ENCODE measurements at places on chromosomes 11 and 22.
A peak's percentile ranks its signal among the peaks of the same experiment; 100 is the strongest.

DNA sequence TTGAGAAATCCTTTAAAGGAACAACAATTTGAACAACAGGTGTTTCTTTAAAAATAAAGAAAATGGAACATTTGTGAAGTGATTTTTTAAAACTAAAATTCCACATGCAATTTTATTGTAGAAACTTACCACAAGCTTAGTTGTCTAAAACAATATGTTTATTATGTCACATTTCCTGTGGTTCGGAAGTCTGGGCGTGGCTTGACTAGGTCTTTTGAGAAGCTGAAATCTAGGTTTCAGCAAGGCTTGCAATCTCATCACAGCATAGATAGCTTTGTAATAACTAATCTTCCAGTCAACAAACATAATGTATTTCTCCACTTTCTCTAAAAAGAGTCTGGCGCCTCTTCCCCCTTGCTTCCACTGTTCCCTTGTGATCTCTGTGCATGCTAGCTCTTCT, 27.0 kb downstream of the MS4A6A start:
- no peak for DNase-seq

- DNase-seq, result no peak
These were observed 28.2 kb downstream of the FZD4 start for GRCh38 chr11:86926975-86927374.

DNA sequence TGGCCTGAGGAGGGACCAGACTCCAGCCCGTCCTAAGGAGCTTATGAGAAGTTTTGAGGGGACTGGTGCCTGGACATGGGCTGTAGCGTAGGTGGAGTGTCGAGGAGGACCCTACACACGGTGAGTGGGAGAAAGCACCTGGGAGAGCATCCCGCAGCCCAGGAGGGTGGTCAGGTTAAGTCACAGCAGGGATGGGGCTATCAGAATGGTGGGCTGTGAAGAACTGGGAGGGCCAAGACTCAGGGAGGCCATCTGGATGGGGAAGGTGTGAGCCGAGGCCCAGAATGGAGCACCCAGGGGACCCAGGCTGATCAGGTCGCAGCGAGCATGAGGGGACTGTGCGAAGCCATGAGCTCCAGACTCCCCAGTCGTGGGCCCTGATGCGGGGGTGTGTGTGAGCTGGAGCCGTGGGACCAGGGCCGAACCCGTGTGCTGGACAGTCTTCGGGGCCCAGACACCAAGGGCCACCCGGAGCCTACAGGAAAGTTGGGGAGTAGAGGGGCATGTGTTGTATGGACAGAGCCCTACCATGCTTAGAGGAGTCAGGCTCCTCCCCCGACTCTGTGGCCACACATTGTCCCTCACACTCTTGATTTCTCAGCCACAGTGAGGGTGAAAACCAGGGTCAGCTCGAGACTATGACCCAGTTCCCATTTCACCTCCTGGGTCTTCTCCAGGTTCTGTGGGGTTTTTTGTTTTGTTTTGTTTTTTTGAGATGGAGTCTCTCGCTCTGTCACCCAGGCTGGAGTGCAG, 54.3 kb downstream of the BCR start:
- DNase-seq, result no peak

- peak; percentile 70 for DNase-seq
These were observed 1.7 kb upstream of the TYMP start for GRCh38 chr22:50531546-50531961.

DNA sequence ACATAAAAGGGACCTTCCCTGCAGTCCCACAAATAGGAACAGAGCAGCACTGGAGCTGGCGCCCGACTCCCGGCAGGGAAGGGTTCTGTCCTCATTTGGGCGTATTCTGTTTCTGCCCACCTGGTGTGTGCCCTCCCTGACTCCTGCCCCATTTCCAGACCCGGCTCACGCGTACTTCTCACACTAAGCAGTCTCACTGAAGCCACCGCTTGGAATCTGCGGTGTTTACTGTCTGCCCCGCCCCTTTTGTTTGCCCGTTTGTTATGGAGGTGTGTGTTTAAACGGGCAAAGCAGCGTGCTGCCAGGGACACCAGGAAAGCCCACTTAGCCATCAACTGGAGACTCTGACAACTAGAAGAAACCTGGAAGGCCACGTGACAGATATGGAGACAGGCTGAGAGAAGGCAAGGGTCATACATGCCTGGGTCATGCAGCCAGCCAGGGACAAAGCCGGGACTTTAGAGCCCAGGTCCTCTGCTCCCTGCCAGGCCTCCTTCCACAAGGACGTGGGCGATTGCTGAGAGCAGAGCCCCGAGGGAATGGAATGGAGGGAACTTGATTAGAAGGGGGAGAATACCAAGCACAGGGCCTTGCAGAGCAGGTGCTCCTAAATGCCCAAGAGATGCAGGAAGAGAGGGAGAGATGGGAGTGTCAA, 8.7 kb upstream of the EFCAB6 start:
- no peak for DNase-seq

DNA sequence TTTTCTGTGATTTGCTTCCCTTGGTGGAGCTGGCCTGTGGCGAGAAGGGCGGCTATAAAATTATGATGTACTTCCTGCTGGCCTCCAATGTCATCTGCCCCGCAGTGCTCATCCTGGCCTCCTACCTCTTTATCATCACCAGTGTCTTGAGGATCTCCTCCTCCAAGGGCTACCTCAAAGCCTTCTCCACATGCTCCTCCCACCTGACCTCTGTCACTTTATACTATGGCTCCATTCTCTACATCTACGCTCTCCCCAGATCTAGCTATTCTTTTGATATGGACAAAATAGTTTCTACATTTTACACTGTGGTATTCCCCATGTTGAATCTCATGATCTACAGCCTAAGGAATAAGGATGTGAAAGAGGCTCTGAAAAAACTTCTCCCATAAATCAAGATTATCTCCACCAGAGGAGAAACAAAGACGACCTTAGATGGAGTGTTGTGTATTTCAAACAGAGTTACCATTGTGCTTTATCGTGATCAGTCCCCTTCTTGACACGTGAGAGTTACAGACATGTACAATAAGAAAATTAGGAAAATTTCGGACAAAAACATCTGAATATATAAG, 2.1 kb downstream of the OR9G1 start:
- no peak for DNase-seq

DNA sequence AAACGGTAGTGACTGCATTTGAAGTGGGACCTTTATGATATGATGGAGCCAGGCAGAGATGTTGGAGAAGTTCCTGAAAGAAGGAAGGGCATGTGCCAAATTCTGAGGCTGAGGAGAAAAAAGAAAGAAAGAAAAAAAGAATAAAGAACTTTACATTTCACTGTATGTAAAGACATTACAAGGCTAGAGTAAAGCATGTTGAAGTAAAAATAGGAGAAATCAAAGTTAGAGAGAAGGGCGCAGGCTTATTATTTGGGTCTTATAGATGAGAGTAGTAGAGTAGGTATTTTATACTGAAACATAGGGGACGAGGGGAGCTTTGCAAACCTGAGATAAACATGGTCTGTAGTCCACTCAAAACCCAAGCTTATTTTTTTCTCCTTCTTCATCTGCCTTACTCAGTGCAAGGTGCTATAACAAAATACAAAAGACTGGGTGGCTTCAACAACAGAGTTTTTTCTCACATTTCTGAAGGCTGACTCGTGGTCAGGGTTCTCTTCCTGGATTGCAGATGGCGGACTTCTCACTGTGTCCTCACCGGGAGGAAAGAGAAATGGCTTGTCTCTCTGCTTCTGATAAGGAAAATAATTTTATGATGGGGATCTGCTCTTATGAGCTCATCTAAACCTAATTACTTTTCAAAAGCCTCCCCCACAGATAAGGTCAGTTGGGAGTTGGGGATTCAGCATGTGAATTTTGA, 2.7 kb downstream of the HBG1 start:
- no peak for DNase-seq

GRCh38 chr22:49347376-49347775, 480.3 kb downstream of the BRD1 start:
- no peak for DNase-seq

DNA sequence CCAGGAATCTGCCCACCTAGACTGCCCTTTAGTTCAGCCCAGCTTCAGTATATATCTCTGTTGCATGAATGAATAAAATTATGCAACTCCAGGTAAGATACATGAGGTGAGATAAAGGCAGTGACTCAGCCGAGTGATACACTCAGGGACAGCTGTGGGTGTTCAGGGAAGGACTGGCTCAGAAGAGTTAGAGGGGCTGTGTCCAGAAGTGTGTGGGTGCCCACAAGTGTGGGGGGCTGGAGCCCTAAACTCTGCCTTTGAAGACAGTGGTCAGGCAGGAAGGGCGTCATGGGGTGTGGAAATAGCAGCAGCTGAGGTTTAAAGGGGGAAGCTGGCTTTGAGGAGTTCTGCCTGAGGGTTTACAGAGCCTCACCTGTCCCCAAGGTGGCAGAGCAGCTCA, 8.3 kb downstream of the FTH1 start:
- no peak for DNase-seq

DNA sequence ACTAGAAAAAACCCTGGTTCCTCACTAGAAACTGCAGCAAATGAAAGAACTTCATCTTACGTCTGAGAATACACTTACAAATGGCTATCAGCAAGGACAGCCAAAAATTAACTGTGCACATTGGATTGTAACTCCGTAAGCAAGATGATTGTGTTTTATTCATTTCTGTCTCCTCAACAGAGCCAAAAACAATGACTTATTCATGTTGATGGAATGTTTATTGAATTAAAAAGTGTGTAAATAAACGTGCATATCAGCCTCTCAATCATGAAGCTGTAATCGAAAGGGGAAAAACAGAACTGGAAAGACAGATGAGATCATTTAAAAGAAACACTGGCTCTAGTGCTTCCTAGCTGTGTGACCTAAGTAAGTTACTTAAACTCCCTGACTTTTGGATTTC, 307.5 kb upstream of the ZC3H12C start:
- no peak for DNase-seq

- no peak for DNase-seq
These were observed 7.5 kb upstream of the IL17RA start for GRCh38 chr22:17077255-17077654.

DNA sequence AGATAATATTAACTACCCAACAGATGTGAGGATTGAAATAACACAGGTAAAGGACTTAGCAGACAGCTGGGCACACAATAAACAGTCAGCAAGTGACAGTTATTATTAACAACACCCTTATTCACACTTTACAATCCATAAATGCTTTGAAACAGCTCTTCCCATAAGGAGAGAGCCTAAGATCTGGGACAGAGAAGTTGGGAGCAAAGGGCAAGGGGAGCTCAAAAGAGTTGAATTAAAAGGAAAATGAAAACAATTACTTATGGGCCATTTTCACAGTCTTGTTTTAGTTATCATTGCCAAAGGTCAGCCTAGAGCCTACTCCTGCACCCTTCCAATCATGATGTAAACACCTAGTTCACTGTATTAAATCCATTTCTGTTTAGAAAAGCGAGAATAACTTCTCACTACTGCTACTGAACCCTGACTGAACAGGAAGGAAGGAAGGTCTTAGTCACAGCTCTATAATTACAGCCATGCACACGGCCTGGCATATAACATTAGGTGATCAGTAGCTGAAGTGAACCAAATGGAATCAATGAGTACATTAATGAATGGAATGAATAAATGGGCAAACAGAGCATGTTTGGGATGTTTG, 111.3 kb downstream of the PLEKHA7 start:
- DNase-seq, result peak; percentile 28

DNA sequence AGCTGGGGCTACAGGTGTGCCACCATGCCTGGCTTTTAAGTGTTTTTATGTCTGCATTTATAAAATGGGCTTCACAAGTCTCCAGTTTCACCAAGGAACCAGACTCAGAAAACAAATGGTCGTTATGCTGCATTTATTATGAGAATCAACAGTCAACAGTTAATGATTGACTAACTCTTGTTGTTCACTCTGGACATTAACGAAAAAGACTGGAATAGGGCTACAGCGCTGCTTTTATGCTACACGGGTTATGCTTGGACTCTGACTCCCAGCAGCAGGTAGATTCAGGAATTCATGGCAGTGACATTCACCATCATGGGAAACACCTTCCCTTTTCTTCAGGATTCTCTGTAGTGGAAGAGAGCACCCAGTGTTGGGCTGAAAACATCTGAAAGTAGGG, 44.4 kb upstream of the CHKA start:
- DNase-seq, result no peak

- DNase-seq, result peak; percentile 70
These were observed 1.7 kb downstream of the NCF4 start for GRCh38 chr22:36862251-36863242.

DNA sequence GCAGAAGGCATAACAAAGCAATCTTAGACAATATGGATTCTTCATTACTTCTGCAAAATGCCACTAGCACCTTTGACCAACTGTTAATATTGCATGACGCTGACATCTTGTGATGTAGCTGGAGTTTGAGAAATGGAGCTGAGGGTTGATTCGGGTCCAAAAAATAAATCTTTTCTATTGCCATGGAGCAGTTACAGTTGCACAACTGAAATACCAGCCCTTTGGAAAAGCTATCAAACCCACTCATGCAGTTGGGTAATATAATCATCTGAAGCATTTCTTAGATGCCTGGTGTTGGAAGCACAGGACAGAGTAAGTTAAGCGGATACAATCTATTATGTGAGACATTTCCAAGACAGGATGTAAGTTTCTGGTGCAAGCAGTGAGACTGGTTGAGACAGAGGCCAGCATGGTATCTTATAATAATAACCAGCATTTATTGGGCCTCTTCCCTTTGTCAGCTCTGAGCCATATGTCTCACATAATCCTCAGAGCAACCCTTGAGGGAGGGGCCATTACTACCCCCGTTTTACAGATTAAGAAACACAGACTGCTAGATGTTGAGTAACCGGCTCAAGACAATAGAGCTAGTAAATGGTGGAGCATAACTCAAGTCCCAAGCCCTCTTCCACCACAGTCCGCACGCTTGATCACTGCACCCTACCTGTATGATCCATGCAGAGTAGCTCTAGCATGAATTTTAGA, 74.9 kb upstream of the CAPRIN1 start:
- no peak for DNase-seq

- no peak for DNase-seq
These were observed 364.3 kb downstream of the LARGE1 start for GRCh38 chr22:33555814-33556522.

DNA sequence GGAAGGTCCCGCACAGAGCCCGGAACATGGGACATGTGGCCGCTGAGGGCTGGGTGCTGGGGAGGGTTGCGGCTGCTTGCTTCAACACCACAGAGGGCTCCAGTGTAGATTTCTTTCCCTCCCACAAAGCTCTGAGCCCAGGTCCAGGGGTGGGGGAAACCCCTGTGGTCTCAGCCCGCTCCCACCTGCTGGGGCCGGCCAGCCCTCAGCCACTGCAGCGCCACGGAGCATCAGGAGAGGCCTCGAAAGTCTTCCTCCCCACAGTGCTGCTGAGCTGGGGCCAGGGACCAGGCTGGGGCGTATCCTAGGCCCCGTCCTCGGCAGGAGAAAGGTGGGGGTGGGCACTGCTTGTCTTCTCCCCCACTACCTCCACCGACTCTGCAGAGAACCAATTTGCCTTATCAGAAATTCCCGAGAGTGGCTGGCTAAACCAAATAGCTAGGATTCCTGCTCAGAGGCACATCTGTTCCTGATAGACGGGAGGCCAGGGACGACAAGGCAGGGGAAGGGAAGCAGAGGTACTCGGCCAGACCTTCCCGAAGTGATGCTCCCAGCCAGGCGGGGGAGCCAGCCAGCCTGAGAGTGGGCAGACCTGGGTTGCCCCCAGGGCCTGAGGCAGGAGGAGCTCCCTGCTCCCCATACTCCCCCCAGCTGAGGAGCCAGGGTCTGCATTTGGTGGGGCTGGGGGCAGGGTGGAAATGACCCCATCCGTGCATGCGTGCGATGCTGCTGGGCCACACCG, 18.7 kb downstream of the IGF2 start:
- DNase-seq, result no peak

- DNase-seq, result no peak
These were observed 5.0 kb upstream of the SH3BP1 start for GRCh38 chr22:37634417-37634924.

GRCh38 chr11:63022441-63022840, 6.8 kb upstream of the SLC22A8 start:
- DNase-seq, result no peak

Measured in germinal center (tissue), 1 donor.